Left lung (tissue), 14 donors: ENCODE measurements at places on chromosomes 11 and 22. TPM values are rescaled to one million over a fixed set of nuclear protein-coding genes. Genes with fewer than 3 reads are reported as not detected.

DNA sequence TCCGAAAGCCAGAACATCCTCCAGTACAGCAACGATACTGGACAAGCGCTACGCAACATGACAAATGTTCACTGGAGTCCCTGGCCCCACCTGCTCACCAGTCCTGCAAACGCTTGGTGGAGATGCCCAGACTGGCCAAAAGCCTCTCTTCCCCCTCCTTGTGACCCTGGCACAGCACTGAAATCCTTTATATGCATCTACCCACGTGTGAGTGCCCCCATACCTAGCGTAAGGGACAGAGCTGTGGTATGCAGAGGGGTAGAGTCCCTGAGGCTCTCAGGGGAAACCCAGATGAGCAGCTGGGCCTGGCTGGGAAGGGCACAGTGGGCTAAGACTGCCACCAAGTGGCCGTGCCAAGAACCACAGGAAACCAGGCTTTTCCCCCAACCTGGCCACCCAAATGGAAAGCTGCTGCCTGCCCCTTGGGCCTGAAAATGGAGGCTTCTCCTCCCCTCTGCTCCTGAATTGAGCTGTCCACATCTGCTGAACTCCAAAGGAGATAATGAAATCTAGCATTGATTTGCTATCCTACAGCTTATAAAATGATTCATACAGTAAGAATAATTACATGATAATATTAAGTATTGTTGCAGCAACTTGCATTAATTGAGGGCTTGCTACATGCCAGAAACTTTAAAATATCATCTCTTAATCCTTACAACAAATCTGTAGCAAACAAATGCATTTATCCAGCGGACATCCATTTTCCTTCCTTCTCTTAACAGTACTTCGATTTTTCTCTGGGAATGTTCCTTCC, 24.8 kb upstream of the TTC12 start:
- peak; percentile 73 for DNase-seq

DNA sequence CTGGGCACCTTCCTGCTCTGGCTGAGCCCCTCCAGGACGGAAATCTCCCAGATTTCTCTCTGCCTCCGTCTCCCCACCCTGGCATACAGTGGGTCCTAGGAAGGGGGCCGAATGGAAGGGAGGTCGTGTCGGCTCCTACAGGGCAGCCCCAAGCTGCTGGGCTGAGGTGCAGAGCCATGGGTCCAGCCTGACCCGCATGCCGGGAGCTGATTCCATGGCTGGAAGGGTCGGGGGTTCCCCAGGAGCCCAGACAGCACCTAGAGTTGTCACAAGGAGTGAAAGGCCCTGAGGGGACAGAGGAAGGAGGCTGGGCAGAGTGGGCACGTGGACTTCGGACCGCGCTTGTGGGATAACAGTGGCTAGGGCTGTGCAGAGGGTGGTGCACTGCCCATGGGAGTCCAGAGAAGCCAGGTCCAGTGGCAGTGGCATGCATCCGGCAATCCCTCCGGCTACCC, 16.5 kb downstream of the CCND1 start:
- no peak for DNase-seq

DNA sequence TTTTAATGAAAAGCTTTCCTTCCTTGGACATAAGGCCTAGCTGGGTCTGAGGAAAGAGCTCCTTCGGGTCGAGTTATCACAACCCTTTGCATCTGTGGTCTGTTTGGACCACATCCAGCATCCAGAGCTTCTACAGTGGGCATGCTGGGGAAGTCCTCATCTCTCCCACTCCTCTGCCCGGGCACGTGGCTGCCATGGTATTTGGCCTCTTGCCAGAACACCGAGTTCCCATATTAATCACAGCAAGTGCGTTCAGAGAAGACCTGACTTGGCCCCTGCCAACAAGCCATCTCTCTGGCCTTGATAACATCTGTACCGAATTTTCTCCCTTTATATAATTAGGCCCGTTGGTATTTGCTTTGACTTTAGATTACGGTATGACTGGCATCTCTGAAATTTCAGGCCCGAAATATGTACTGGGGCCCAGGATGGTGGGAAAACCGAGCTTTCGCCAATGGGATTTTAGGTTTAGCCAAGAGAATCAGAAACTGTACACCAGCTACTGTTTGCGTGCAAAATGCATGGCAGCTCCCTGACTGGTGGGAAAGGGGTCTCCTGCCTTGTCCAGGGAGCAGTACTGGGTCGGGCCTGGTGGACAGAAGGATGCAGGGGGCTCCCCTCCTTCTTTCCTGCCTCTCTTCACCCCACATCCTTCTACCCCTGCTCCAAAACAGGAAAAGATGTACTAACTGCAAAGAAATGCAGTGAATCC, 90.0 kb downstream of the MICAL2 start:
- DNase-seq = no peak

Gene GP1BB
- polyA plus RNA-seq = 7.2 TPM

Gene PANX1
- 36.8 TPM for polyA plus RNA-seq

DNA sequence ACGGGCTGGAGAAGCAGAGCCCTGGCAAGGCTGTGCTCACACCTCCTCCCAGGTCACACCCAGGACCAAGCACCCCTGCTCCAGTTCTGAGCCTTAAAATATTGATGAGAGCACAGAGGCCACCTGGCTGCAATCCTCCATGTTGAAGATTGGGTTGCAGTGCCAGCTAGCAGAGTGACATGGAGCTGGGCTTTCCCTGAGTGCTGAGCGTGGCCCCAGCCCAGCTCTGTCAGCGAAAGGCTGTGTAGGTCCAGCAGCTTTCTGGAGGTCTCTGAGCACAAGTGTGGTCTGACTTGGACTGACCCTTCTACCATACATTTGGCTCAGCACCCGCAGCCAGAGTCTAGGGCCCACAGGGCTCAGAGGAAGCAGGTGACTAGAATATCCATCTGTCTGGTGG, 4.0 kb upstream of the CHKA start:
- DNase-seq = no peak

DNA sequence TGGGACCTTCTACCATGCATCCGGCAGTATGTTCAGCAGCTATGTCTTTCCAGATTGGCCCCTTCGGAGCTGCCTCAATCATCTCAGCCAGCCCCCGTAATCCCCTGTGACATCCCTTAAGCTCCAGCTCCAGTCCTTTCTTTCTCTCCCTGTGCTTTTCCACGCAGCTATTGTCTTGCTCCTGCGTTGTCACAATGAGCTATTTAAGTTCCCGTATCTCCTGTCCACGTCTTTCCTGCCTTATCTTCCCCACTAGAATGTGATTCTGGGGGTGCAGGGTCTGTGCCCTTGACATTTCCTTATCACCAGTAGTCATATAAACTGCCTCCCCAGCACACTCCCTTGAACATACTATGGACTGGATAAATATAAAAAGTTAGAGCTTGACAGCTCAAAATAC, 5.1 kb upstream of the ETS1 start:
- no peak for DNase-seq

DNA sequence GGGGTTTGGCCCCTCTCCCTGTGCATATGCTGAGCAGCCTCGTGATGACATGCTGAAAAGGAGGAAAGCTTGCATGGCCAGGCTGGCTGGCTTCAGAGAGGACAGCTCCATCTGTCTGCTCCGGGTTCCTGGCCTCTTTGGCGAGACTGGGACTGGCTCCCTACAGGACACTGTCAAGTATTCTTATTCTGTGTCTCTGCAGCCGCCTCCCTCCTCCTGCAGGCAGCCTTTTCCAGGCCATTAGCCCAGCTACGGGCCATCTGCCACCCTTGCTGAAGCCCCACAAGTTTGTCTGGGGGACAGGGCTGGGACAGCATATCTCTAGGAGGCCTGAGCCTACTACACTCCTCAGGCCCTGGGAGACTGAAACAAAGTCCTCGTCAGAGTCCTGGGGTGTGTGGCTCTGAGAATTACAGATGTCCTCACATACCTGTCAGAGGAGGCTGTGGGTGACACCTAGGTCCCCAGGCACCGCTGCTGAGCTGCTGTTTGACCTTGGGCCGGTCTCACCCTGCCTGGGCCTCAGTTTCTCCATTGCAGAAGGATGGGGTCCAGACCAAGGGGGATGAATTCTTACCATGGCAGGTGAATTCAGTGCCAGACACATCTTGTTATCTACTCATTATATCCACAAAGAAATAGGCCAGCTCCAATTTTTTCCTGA, 11.0 kb downstream of the MRGPRG start:
- no peak for DNase-seq

GRCh38 chr22:36221799-36222751, 17.3 kb downstream of the APOL2 start:
- no peak for DNase-seq

Gene SIAE
- 13.3 TPM for polyA plus RNA-seq

Gene MRPL21
- polyA plus RNA-seq = 59.6 TPM

Gene KRTAP5-3
- polyA plus RNA-seq = not detected

- no peak for DNase-seq
Observed at GRCh38 chr11:94563176-94563847, 3.9 kb upstream of the PIWIL4 start.

GRCh38 chr11:3006505-3007260, 14.6 kb upstream of the NAP1L4 start:
- DNase-seq = peak; percentile 75

DNA sequence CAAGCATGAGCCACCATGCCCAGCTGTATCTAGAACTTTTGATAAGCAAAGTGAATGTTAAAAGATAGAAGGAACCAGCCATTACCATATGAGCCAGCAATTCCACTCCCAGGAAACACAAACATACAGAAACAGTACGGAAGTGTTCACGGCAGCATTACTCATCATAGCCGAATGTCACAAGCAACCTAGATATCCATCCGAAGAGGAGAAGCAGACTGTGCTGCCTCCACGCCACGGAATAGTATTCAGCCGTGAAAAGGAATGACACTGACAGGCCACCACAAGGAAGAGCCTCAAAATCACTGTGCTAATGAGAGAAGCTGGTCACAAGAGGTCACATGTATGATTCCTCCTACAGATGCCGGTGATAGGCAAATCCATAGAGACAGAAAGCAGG, 17.6 kb upstream of the MGAT3 start:
- no peak for DNase-seq

DNA sequence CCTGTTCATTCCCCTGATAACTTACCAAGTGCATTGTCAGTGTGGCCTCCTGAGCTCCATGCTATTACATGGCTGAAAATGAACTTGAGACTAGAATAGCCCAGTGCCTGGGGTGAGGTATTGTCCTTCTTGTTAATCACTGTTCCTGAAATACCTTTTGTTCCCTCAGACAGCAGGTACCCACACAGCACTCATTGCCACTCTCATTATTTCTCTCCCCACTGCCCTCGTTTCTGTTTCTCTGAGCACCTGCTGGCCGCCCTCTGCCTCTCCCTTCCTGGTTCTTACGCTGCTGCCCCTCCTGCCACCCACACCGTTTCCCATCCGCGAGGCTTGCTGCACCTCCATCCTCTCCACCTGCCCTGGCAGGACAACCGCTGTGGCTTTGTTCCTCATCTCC, 36.9 kb upstream of the RAB1B start:
- DNase-seq = no peak

Gene PDE3B
- 31.4 TPM for polyA plus RNA-seq

Gene CCDC81
- 4.1 TPM for polyA plus RNA-seq

DNA sequence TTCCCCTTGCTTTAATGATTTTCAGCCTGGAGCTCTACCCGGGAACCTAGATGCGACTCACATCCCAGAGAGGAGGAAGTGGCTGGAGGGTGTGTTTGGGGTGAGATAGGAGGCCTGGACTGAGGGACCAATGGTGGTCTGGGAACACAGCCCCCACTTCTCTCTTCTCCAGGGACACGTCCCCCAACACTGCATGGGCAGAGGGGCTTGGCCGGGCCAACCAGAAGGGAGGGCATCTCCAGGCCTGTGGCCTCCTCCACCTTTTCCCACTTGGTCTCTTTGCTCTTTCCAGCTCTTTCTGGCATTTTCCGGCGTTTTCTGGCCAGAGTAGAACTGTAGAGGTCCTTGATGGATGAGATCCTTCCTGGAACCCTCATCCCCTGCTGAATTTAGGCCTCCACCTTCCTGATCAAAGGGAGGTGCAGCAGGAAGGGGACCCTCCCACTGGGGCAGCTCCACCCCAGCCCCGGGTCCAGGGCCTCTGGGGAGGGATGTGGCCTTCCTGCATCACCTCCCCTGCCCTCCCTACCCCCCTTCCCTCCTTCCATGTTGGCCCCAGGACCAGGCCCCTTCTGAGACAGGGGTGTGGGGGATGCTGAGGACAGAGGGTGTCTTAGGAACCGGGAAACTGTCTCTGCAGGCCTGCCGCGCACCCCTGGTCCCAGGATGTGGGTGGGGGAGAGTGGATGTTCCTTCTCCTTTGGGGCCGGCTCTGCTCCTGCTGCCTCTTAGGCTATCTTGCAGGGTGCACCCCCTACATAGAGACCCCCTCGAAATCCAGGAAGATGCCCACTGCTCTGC, 24.4 kb downstream of the MRGPRG start:
- DNase-seq = no peak
